ENCODE measurements at places on chromosomes 12 and 14.

- no peak for DNase-seq
Observed at GRCh38 chr14:40697231-40697630, 909.4 kb upstream of the LRFN5 start.

DNA sequence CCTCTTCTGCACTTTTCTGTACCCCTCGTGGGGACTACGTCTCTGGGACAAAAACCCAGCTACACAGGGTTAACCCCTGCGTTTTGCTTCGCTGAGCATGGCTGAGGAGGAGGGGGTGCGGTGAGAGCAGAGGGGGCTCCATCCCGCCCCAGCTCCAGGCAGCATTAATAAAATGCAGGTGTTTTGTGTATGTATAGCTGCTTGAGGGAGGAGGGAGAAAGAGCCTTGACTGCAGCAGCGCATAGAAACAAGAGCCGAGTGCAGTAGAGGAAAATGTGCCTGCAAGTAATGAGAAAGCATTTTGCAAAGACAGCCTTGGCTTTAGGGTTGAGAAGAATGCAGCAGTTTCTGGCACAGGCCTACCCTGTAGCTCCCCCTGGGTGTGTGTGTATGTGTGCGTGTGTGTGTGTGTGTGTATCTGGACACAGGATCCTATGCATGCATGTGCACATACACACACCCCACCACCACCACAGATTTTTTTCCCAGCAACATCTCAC lies 103.9 kb downstream of the ZFP36L1 start:
- no peak for DNase-seq

GRCh38 chr12:89951050-89951693 lies 242.5 kb upstream of the ATP2B1 start:
- DNase-seq, result no peak

DNA sequence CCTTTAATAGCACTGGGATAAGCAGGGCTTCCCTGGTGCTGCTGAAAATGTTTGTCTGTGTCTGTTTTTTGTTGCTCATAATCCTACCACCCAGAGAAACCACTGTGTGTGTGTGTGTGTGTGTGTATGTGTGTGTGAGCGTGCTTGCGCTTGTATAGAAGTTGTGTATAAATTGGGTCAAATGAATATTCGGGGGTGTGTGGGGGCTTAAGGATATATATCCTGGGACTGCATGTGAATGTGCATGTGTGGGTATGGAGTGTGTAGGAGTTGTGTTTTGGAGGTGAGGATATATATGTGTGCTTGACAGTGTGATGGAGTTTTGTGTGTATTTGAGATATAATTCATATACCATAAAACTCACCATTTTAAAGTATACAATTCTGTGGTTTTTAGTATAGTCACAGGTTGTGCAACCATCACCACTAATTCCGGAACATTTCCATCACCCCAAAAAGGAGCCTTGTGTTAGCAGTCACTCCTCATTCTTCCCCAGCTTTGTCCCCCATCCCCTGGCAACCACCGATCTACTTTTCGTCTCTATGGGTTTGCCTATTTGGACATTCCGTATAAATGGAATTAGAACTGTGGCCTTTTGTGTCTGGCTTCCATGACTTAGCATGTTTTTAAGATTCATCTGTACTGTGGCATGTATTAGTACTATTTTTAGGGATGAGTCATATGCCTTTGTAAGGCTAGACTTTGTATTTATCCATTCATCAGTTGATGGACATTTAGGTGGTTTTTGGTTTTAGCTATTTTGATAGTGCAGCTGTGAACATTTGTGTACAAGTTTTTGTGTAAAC lies 25.6 kb downstream of the TCTN1 start:
- no peak for DNase-seq

Data from activated CD4-positive, CD25-positive, alpha-beta regulatory T cell (primary cell).